ENCODE measurements at places on chromosomes 2 and 18. TPM values are rescaled to one million over a fixed set of nuclear protein-coding genes. Genes with fewer than 3 reads are reported as not detected.

The NAGK gene
- total RNA-seq = 63.4 TPM

The LIMS3 gene
- total RNA-seq = 2.2 TPM

The CHCHD5 gene
- 10.7 TPM for total RNA-seq

The KCNS3 gene
- total RNA-seq = 1.3 TPM

The HOXD13 gene
- not detected for total RNA-seq

The HOXD12 gene
- not detected for total RNA-seq

The GCKR gene
- 0.32 TPM for total RNA-seq

The DYSF gene
- total RNA-seq = 1.8 TPM

The IAH1 gene
- total RNA-seq = 58.9 TPM

The PDE1A gene
- total RNA-seq = 3.2 TPM

The KCNJ3 gene
- total RNA-seq = not detected

The FAM124B gene
- 0.24 TPM for total RNA-seq

The CPS1 gene
- total RNA-seq = 25.3 TPM

The INHA gene
- total RNA-seq = not detected

The IMP4 gene
- 67.7 TPM for total RNA-seq

The HADHA gene
- total RNA-seq = 123 TPM

The TEX44 gene
- not detected for total RNA-seq

The TMEM163 gene
- 0.12 TPM for total RNA-seq

The FEV gene
- total RNA-seq = not detected

The CGREF1 gene
- total RNA-seq = 1.5 TPM

The C1QL2 gene
- not detected for total RNA-seq

Data from hair follicle dermal papilla cell (primary cell).